Stimulated activated CD8-positive, alpha-beta memory T cell treated with anti-CD3 and anti-CD28 coated beads, Interleukin-2, amount 100 ng/mL, for 48 hours (primary cell): ENCODE measurements at places on chromosomes 4 and X.

DNA sequence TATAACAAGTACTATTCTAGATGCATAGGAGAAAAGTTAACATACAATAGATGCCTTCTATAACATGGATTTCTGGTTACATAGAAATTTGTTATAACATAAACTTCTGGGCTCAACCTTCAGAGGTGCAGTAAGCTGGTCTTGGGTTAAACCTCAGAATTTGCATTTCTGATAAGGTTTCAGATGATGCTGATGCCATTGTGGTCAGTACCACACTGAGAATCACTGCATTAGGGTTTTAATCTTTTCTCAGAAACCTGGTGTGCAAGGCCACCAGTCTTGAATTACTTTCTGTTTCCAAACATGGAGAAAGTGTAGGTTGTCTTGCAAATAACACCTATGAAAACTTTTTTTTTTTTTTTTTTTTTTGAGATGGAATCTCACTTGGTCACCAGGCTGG, 146.2 kb downstream of the SPOCK3 start:
- DNase-seq = no peak

GRCh38 chr4:90126805-90127204, 389 bp upstream of the CCSER1 start:
- no peak for DNase-seq

DNA sequence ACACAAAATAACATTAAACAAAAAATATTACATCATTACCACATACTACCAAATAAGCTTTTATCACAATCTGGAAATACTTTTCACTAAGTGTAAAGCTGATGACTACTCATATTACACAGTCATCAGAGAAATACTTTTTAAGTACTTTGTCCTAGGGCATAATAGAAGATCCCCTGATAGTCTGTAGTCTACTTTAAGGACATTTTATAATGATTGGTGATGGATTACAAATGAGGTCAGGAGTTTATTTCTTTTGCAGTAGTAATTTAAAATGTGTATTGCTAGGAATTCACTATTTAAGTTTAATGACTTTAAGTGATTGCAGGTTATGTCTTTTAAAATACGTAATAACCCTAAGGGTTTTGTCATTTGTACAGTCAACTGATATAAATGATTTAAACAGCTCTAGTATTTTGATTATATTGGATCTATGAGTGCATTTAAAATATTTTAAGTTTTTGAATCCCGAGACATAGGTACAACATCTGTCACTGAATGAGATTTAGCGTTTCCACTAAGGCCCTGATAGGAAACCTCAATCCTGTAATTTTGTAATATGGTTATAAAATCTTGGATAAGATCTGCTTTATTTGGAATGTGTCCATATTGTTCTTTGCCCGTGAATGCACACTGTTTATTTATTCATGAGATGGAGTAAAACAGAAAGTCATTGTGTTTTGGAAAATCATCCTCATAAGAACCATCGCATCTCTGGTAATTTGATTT, 189.5 kb downstream of the ARAP2 start:
- no peak for DNase-seq

GRCh38 chrX:136708348-136708747, 60.4 kb downstream of the CD40LG start:
- DNase-seq = no peak

DNA sequence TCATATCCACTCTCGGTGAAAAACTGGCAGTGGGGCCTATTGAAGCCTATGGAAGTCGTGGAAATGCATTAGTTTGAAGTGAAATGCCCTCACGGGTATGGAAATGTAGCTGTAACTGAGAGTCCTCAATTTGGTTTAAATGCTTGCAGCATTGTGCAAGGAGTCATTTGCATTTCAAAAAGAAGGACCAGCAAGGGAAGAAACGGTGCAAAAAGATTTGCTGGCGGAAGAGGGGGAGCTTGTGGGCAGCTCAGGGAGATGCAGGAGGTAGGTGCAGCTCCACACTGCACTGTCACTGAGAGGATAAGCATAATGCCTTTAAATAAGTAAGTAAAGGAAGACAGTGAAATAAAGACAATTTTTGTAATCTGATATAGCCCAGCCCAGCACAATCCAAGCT, 400.4 kb upstream of the DIPK2B start:
- DNase-seq = no peak

DNA sequence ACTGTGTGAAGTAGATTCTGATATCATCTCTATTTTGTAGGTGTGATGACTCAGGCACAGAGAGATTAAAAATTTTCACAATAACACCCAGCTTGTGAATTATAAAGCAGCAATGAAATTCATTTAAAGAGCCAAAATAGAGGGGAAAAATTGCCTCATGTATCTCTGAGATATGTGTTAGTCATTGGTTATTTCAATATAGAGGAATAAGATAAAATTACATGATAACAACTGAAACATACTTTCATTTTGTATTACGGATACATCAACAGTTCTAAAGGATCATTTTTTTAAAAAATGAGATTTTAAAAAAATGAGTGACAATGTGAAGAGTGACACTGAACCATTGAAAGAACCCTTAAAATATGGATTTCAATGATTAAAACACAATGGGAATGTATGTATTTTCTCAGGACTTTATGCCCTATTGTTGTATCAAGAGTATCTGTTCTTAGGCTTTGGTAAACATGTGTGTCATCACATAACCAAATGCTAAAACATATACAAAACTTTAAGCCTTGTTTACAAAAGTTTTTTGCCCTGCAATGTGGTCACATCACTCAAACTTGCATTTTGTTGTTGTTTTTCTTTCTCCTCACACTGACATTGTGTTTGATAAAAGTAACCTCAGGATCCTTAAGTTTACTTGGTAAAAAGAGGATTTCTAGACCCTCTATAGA, 221.3 kb downstream of the ANTXR2 start:
- DNase-seq = no peak

DNA sequence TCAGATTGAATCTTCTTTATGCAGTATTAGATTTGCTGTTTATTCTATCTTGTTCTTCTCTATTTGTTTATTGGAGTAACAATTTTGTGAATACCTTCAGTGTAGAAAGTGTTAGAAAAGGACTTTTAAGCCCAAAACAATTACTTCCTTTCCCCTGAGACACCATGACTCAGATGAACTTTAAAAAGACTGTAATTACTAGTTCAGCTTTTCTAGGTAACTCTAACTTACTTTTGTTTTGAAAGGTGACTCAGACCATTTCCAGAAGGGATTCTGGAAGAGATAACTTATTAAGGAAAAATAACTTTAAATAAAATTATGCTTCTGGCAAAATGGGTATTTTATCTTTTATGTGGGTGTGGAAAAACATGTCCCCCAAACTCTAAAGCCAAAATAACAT, 561.5 kb upstream of the PCDH10 start:
- no peak for DNase-seq

DNA sequence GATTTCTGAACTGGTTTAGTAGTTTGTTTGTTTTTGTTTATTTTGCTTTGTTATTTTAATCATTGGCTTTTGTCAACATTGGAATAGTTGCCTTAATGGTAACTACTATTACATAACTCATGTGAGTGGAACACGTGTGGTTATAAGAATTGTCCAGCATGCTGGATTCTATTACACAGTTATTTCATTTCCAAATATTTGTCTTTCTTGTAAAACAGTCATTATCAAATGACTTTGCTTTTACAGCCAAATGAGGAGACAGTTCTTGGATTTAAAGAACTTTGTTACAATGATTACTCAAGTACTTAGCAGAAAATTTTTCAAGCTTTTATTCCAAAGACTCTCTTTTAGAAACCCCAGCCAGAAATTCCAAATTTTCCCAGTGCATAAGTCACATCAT, 516.1 kb upstream of the MAGEB2 start:
- DNase-seq = no peak

DNA sequence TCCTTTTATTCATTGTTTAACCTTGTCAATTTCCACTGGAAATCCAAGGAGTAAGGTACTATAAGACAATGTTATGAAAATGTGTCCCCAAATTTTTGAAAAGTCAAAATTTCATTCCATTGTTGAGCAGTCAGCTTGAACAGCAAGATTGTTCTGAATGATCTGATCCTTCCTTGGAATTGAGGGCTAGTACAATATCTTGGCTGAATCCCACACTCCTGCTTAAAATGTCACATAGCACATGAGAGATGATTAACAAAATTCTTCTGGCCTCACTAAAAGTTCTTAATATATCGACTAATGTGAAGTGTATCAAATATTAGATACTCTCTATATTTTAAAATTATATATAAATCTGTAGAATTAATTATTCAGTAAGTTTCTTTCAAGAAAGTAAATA, 104.8 kb downstream of the ANK2 start:
- DNase-seq = no peak

DNA sequence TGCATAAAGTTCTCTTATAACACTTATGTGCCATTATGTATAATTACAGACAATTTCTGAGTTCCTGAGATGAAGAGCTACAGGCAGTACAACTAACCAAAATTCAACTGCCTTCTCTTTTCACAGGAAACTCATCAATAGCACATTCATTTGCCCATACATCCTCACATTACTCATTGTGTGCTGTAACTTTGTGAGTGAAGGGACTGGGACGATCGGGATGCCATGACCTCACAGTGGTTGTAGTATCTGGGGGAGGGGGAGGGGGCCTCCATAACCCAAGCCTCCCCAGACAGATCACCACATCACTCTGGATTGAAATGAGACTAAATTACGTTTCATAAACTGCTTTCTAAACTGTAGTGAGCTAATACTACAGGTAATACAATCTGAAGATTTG, 60.7 kb downstream of the ABCG2 start:
- no peak for DNase-seq

- DNase-seq = no peak
These were observed 28.0 kb downstream of the ARX start for GRCh38 chrX:24987731-24988130.

- DNase-seq = no peak
These were observed 3.3 kb upstream of the DUSP9 start for GRCh38 chrX:153643431-153644351.

- DNase-seq = no peak
These were observed 48.4 kb downstream of the ATP8A1 start for GRCh38 chr4:42608551-42608950.

DNA sequence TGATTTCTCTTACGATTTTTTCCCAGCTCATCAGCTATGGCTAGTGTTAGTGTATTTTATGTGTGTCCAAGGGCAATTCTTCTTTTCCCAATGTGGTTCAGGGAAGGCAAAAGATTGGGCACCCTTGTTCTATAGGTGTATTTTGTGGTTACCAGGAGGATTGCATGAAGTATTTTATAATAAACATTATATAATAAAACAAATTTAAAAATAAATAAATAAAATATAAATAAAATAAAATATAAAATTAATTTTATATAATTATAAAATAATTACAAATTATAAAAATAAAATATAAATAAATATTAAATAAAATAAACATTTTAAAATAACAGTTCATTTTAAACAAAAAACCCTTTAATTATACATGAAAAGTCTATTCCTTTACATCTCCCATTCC, 35.6 kb upstream of the UGT2B10 start:
- DNase-seq = no peak

- no peak for DNase-seq
These were observed 663.6 kb upstream of the CPEB2 start for GRCh38 chr4:14338585-14339265.

DNA sequence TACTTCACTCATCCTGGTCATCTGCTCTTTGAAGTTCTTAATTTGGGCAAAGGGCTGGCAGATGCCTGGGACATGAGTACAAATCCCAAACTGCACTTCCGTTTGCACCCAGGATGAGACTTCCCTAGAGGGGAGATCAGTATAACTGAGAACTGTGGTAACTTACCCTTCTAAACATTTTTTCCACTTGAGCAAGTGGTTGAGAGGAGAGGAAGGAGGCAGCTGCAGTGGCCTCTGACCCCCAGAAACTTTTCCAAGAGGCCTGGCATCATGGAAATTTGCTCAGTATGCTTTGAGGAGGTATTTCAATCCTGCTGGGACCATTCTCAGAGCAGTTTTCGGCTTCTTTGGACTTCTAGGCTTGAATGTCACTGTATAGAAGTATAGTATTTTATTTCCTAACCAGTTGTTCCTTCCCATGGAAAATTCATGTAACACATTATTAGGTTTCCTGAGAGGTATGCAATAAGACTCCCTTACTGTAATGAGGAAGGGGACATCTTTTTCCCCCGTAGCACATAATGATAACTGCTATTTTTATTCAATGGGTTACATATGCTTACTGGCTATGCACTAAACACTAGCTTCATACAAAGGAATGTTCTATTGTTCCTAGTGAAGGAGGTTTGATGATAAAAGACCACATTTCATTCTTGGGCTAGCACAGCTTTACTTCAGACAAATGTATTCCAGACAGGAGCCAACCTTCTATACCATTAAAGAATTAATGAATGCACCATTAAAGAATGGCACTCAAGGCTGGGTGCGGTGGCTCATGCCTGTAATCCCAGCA, 129.3 kb downstream of the SHROOM3 start:
- DNase-seq = no peak

- no peak for DNase-seq
These were observed 55.7 kb downstream of the LNX1 start for GRCh38 chr4:53535567-53535966.

DNA sequence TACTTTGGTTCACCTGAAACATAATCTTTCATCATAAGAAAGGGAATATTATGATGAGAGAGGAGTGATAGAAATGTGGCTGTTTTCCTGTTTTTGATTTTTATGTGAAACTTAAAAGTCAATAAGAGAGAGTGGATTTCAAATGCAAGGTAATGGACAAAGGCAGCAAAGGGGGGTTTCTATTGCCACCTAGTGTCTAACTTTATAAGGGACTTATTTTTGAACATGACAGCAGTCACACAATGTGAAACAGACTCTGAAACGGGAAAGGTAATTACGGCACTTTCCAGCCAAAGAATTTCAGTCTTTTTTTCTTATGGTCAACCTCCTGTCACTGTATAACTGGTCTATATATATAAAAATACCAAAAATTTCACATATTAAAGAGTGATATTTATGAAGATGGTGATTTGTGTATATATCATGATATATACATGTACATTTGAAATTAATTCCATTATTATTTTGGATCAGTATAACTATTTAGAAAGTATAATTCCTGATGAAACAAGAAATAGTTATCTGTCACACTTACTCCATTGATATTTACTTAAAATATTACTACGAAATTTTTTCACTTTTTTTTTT, 127.1 kb downstream of the FBXO8 start:
- no peak for DNase-seq

DNA sequence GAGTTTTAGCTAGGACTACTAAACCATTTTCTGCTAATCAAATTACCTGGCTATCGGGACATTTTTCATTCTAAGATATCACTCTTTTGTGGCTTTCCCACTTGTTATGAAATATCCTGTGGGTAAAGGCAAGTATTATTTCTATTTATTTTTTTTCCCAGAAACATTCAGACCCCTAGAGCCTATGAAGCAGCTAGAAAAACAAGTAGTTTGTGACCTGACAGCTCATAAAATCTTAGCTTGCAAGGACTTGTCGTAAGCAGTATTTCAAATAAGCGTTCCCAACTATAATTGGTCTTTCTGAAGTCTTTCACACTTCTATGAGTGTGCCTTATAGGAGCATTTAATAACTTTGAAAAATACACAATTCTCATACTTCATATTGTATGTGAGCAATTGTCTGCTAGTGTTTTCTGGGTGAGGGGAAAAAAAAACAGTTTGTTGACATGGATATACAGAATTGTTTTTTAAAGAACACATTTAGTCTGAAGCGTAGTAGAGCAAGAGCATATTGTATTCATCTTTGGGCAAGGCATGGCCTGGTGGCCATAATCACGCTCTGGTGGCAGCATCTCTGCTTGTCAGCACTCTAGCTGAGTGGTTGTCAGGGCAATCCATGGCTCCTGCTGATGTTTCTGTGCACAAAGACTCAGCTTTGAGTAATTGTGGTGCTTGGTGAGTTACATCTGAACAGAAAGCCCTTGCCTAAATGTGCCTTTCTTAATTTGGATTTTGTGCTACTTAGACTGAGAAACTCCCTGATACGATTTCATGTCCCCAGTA, 2.6 kb downstream of the MCUB start:
- no peak for DNase-seq
